T-cell (primary cell): ENCODE measurements at places on chromosomes 2 and 18.

DNA sequence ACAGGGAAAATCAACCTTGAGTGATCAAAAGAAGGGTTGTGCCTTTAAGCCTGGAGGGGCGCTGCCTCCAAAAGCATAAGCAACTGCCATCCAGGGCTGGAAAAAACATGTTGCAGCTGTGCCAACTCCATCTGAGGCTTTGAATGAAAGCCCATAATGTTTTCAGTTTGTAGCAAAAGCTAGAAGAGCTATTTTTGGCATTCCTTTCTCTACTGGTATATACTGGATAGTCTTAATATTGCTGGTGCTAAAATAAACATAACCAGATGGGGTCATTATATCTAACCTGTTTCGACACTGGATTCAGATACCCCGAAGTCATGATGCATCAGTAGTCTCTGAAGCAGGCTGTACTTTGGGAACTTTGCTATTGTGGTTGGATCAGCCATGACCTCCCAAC, 25.1 kb downstream of the ANXA4 start:
- no peaks in the 10 kb centered on the region for H3K27me3 ChIP-seq
- peaks cover 4% of the 10 kb centered on the region for H3K4me1 ChIP-seq
- DNase-seq, result no peak
- no peaks in the 10 kb centered on the region for H3K36me3 ChIP-seq

GRCh38 chr18:5508821-5509220, 35.0 kb downstream of the EPB41L3 start:
- H3K27me3 ChIP-seq, result peaks cover 8% of the 10 kb centered on the region
- no peak overlapping the region for H3K27ac ChIP-seq
- H3K4me1 ChIP-seq, result no peaks in the 10 kb centered on the region
- H3K4me3 ChIP-seq, result no peak overlapping the region
- H3K36me3 ChIP-seq, result no peaks in the 10 kb centered on the region

GRCh38 chr2:25293958-25294562, 47.7 kb downstream of the DNMT3A start:
- no peaks in the 10 kb centered on the region for H3K27me3 ChIP-seq
- peak; percentile 31 for DNase-seq
- peaks cover 15% of the 10 kb centered on the region for H3K36me3 ChIP-seq

DNA sequence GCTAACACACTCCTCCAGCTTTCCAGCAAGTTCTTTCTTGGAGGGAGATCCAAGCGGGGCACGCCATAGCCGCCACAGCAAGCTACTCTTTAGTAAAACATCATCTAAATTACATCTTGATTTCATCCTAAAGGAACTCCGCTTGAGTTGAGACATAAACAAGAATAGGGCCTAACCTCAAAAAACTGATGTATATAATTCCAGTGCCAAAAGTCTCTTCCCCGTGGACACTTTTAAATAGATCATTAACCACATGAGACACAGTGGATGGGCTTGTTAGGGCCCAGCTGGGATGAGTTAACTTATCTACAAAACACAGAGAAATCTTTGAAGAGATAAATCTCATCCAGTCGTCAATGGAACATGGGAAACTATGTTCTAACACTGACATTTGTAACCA, 20.8 kb upstream of the MLPH start:
- no peaks in the 10 kb centered on the region for H3K36me3 ChIP-seq
- H3K27me3 ChIP-seq, result no peaks in the 10 kb centered on the region
- no peaks in the 10 kb centered on the region for H3K4me1 ChIP-seq
- no peak for DNase-seq
- H3K27ac ChIP-seq, result no peak overlapping the region

- H3K4me3 ChIP-seq, result no peak overlapping the region
- no peak overlapping the region for H3K27ac ChIP-seq
- no peak for DNase-seq
- H3K4me1 ChIP-seq, result no peaks in the 10 kb centered on the region
Measured at GRCh38 chr2:121955426-121955825, 200.0 kb downstream of the TSN start.
